ENCODE measurements at places on chromosomes 12 and 14.

GRCh38 chr12:23555180-23555824 lies 394.2 kb downstream of the SOX5 start:
- no peak for DNase-seq

DNA sequence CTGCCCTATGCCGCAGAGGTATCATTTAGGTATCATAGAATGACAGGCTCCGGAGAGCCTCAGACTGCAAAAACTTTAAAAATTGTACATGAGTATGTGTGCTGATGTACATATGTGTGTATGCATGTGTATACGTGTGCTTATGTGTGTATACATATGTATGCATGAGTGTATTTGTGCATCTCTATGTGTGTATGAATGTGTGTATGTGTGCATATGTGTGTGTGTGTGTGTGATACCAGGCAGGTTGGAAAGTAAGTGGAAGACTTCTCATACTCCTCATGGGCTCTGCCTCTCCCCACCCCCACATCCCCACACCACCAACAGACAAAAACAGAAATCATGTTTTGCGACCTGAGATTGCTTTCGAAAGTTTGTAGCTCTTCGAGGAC lies 621 bp upstream of the TMEM117 start:
- DNase-seq = no peak

- DNase-seq = no peak
Measured at GRCh38 chr14:31083781-31084180, 57.6 kb upstream of the STRN3 start.

DNA sequence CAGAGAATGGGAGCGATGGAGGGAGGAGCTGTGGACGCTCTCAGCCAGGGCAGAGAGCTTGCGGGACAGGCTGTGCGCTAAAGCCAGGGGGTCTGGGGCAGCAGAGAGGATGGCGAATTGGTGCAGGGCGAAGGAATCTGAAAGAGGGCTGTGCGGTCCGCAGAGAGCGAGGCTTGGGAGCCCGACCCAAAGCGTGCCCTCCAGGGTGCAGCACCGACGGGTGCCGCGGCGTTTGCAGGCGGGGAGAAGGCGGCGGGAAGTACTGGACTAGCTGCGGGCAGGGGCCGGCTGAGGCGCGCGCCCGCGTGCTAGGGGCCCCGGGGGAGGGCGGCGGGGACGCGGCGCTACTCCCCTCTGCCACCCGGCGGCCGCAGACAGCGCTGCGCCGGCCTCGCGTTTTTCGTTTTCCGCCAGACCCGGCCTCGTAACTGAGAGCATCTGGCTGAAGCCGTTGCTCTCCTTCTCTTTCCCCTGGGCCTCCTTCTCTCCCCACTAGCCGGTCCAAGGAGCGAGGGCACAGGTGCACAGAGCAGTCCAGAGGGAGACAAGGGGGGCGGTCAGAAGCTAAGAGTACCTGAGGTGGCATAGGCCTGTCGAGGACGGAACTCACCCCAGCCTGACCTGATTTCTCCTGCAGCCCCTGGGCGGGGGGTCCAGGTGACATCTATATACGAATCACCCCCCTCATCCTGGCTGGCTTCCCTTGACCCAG lies 24.9 kb downstream of the SLC6A12 start:
- DNase-seq = peak; percentile 77

DNA sequence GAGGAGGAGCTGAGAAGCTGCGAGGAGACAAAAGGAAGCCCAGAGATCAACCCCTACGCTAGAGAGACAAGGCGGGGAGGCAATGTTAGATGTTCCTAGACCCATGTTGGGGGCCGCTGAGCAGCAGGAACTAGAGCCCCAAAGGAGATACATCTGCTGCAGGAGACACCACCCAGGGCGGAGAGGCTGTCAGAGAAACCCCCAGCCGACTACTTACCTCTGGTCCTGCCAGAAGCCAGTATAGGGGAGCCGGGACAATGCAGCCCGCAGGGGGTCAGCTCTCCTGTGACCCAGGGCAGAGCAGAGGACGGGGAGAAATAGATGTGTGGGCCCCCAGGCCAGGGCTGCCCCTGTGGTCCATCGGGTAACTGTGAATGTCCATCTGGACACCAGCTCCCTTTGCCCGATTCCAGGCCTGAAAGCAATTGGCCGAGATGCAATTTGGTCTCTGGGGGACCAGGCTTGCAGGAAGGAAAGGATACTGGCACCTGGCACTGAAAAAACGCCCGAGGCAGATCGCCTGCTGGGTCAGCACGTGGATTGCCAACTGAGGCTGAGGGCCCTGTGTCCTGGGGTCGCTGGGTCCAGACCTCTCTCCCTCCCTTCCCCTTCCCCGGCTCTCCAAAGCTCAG lies 34.9 kb downstream of the SYNE3 start:
- no peak for DNase-seq

DNA sequence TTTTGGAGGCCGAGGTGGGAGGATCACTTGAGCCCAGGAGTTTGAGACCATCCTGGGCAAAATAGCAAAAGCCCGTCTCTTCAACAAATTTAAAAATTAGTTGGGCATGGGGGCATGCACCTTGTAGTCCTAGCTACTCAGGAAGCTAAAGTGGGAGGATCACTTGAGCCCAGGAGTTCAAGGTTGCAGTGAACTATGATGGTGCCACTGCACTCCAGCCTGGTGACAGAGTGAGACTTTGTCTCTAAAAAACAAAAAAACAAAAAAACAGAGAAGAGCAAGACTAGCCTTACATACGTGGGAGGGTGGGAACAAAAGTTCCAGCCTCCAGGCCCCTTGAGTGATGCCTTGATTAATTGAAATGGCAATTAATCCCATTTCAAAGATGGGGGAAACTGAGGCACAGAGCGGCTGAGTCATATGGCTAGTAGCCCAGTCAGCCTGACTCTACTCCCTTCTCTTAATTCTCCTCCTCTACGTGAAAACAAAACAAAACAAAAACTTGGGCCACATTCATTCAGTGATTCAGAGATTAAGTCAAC lies 3.3 kb upstream of the FAM222A start:
- DNase-seq = no peak

DNA sequence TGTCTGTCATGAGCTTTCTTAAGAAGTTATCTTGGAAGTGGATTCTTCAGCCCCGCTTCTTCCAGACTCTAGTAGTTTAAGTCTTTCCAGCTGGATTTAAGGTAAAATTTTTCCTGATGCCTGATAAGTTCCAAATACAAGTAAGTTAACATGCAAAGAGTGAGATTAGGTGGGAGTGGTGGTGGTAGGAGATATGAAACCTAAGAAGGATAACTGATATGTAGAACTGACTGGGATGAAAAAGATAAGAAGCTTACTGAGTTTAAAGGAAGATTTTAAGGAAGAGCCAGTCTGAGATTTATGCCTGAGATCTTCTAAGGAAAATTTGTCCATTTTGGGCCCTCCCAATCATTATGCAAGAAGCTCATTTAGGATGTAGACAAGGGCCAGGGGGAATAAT lies 250.9 kb upstream of the SYT10 start:
- no peak for DNase-seq

All from femur (tissue), 1 donor.